Renal cortex interstitium (tissue), 15 donors: ENCODE measurements at places on chromosomes 4 and X. TPM values are rescaled to one million over a fixed set of nuclear protein-coding genes. Genes with fewer than 3 reads are reported as not detected.

FGB gene
- 9.9 TPM for polyA plus RNA-seq

TIGD2 gene
- 11.1 TPM for polyA plus RNA-seq

- DNase-seq: no peak
Observed at GRCh38 chr4:70734971-70735370, 13.2 kb downstream of the RUFY3 start.

PPP4R3C gene
- polyA plus RNA-seq: not detected

DNA sequence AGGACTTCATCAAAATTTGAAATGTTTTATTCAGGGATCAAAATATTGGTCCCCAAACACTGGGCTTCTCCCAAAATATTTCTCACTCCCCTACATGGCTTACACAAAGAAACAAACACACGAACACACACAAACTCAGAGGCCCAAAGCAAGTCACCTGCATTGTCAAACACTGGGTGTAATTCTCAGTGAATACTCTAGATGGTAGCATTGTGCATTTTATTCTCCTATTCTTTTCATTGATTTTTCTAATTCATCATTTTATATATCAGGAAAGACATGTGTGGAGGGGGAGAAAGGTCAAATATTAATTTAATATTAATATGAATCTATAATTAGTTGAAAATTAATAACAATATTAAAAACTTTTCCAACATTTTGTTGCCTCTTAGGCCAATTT, 72.3 kb upstream of the TNMD start:
- no peak for DNase-seq

- DNase-seq: no peak
Observed at GRCh38 chrX:16868920-16869319, 1.2 kb downstream of the RBBP7 start.

DNA sequence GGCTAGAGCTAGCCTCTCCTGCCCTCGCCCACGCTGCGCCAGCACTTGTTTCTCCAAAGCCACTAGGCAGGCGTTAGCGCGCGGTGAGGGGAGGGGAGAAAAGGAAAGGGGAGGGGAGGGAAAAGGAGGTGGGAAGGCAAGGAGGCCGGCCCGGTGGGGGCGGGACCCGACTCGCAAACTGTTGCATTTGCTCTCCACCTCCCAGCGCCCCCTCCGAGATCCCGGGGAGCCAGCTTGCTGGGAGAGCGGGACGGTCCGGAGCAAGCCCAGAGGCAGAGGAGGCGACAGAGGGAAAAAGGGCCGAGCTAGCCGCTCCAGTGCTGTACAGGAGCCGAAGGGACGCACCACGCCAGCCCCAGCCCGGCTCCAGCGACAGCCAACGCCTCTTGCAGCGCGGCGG, at the start of gene AR:
TSS of gene AR (plus strand) at position 204 of the 400 bp plus-strand sequence. CDS start 1,126 bp downstream, outside the sequence.
- no peak for DNase-seq

DNA sequence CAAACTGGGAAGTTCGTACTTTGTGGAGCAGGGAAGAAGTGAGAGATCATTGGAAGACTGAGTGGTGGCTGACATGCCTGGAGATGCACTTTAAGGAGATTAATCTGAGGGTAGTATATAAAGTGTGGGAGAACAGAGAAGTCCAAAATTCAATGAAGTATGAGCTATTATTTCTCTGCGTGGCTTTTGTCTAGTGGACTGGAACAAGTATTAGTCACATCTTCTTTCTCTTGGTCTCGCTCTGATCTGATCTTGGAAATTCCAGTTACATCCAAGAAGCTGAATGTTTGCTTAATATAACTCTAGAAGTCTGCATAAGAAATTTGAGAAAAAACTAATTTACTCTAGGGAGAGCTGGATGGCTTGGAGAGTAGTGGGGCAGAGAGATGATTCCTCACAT, 64.8 kb upstream of the NR0B1 start:
- no peak for DNase-seq

DNA sequence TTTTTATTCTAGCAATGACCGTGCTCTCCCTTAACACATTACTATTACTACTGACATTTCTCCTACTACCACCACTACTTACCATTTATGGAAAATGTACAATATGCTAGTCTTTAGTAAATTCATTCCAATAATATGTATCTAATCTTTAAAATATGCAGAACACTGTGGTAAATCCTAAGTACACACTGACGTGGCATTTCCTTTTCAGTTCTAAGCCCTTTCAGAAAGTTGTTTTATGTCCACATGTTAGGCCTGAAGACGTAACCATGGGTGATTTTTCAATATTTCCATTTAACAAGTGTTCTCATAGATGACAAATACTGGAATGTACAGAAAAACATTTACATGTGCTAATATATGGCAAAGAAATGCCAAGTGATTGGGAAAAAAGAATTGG, 268.6 kb upstream of the SLIT2 start:
- no peak for DNase-seq

DNA sequence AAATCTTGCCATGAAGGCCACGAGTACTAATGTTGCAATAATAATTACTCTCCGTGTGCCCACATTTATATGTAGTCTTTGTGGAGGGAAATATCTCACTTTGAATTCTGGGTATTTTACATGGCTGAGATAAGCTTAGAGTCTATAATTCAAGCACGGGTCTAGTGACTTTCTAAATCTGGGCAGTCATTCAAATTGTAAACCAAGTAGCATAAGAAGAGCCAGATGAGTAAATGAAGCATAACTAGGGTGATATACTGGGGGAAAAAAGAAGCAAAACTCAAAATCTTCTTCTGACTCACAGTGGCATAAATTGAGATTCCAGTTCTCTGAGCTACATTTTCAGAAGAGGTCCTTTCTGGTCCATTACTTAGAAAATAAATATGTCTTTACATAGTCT, 53.0 kb downstream of the MAPK10 start:
- no peak for DNase-seq

- no peak for DNase-seq
Observed at GRCh38 chr4:118967393-118967792, 78.7 kb downstream of the SYNPO2 start.

GRCh38 chr4:3136454-3136853, 62.0 kb downstream of the HTT start:
- DNase-seq: no peak

- DNase-seq: no peak
Observed at GRCh38 chr4:26496207-26496783, 6.0 kb upstream of the CCKAR start.
